ENCODE measurements at places on chromosomes 2 and 18.
A peak's percentile ranks its signal among the peaks of the same experiment; 100 is the strongest.

DNA sequence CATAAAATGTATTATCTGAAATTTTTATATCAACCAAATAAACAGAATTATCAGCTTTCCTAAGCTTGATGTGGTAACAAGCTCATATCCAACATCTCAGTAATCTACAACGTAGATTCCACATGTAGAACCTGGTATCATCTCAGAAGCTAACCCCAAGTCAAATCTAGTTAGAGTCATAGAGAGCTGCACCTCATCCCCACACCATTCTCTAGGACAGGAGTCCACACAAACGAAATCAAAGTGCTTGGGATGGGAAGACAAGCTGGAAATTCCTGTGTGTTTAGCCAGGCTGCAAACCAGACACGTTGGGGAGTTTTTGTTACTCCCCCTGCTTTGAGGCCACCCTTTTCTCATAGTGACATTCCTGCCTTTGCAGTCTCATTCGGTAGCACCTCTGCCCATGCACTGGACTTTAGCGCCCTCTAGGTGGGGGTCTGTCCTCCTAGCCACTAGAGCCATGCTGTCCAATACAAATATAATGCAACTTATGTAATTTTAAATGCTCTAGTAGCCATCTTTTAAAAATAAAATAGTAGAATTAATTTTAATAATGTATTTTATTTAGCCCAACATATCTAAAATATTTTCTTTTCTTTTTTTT lies 28.1 kb upstream of the SATB2 start:
- DNase-seq, result peak; percentile 49

- peak; percentile 56 for DNase-seq
Measured at GRCh38 chr2:160222546-160223283, 22.6 kb upstream of the ITGB6 start.

- no peak for DNase-seq
Measured at GRCh38 chr18:24499814-24500213, 39.4 kb downstream of the HRH4 start.

DNA sequence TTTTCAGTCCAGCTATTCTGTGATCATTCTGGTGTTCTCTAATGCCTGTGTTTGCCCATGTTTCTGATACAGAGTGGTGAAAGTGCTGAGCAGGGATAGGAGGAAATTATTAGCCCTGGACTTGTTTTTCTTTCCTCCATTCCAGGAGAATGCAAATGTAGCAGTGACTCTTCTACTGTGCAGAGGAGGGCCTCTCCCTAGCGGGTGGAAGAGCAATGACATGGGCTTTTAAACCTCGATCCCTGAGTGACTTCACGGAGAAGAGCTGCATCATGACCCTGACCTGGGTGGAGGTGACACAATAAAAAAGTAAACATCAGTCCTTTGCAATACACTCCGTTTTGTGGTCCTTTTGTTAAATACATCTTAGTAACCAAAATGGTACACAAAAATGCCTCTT lies 68.0 kb upstream of the NETO1 start:
- no peak for DNase-seq

- DNase-seq, result no peak
Measured at GRCh38 chr18:56028514-56028913, 440.5 kb upstream of the TCF4 start.

GRCh38 chr2:36507408-36507812 lies 90.6 kb downstream of the FEZ2 start:
- DNase-seq, result peak; percentile 54

GRCh38 chr2:165369131-165369897 lies 100.2 kb upstream of the CSRNP3 start:
- no peak for DNase-seq

DNA sequence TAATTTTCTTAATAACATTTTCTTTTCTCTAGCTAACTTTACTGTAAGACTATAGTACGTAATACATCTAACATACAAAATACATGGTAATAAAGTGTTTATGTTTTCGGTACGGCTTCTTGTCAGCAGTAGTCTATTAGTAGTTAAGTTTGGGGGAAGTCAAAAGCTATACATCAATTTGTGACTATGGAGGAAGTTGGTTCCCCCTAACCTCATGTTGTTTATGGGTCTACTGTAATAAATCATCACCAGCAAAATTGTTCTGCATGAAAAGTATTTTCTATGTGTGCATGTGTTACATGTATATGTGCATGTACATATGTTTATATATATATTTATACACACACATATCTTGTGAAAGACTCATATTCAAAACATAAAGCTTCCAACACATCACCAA lies 303.0 kb downstream of the TRIB2 start:
- DNase-seq, result no peak

DNA sequence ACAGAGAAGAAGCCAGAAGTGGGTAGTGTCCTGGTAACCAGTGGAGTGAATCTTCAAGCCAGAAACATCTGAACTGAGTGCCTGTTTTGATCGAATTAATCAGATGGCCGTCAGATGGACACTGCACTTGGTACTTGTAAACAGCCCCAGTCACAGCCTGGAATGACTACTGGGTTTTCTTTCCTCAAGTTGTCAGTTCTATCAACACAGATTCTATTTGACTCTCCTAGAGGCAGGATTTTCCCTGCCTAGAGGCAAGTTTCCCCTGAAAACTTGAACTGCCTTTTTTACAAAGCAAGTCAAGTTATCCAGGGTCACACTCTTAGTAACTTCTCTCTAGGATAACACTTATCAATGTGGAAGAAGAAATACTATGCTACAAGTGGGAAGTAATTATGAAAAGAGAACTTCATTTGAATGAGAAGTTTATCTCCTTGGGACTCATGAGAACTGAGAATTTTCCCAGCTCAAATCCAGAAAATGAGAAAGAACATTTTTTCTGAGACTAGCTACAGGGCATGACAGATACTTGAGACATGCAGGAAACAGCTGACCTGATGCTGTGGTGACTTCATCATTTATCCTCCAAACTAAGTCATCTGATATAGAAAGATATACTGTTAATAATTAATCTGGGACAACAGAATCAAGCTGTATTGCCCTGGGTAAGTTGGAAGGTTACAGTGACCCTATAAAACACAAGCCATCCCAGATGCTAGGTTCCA lies 36.0 kb downstream of the SULT1C2 start:
- DNase-seq, result peak; percentile 84

DNA sequence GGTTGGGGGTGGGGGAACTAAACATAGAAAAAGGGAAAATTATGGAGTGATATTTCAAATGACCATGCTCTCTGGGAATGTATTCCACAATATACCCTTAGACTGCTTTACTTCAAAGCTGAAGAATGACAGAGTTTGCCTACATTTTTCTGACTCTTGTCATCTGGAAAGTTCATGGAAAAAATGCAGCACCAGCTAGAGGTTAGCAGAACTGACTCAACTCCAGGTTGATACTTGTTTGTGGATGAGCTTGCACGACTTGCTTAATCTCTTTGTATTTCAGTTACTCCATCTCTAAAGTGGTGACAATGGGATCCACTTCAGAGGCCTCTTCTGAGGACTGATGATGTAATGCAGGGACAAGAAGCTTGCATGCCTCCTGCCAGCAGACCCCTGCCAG lies 824.0 kb upstream of the ID2 start:
- DNase-seq, result no peak

GRCh38 chr2:1600191-1601066 lies 143.9 kb downstream of the PXDN start:
- DNase-seq, result no peak

DNA sequence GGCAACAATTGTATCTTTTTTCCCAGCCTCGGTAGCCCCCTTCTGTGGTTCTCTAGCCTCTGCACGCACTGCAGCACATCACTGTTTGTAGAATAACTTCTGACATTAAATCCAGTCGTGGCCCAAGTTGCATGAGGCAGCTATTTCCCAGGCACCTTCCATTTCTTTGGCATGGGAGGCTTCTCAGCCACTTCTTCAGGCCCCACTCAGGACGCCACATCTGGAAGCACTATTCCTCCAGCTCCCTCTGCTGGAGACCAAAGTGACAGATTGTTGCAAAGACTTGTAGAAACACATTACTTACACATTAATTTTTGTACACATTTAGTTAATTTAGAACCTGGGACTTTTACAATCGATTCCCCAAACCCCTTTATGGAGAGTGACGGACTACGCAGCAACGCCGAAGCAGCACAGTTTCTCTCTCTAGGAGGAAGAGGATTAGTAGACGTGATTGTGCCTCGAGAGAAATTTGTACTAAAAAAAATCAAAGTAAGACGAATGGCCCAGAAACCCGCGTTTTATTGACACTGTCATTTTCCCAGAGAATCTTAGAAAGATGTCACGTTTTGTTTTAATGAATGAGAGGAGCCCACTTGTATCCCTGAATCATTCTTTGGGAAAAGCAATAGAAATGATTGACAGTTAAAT lies 57.8 kb upstream of the RGPD5 start:
- peak; percentile 43 for DNase-seq

DNA sequence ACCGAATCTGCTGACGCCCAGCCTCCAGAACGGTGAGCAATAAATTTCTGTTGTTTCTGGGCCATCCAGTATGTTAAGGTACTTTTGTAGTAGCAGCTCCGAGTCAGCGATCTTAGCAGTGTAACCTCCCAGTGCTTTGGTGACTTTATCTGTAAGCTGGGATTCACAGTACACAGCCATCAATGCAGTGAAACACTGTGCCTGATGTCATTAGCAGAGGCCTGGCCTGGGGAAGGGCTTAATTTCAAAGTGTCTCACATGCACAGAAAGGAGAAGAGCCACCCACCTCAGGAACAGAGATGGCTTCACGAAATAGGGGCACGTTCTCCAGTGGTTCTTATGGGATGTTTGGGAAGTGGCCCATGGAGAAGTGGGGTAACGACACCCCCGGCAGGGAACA lies 281.2 kb downstream of the PHLPP1 start:
- DNase-seq, result no peak

DNA sequence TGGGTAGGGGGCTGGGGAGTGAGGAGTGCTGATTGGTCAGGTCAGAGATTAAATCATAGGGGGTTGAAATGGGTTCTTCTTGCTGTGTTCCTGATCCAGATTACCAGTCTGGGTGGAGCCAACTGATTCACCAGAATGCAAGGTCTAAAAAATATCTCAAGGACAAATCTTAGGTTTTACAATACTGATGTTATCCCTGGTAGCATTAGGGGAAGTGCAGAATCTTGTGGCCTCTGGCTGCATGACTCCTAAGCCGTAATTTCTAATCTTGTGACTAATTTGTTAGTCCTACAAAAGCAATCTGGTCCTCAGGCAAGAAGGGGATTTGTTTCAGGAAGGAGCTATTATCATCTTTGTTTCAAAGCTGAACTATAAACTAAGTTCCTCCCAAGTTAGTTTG lies 289.2 kb upstream of the KYNU start:
- no peak for DNase-seq

- no peak for DNase-seq
Measured at GRCh38 chr2:23617167-23617810, 232.3 kb downstream of the KLHL29 start.

DNA sequence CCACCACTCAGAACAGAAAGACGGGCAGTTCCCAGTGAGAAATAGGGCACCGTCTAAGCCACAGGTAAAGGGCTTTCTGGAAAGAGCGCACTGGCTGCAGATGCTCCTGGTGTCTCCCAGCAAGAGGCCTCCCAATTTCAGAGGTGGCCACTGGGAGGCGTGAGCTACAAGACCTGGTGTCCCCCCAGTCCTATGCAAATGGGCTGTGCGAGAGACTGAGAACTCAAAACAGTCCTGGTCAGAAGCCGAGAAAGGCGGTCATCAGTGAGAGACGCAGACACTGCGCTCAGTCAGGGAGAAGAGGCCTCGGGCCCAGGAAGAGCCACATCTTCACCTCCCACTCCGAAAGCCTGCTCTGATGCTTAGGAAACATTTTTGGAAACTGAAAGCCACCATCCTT lies 179.5 kb downstream of the EIPR1 start:
- no peak for DNase-seq

All from RCC 7860 (cell line).